ENCODE measurements at places on chromosomes 7 and 10.
A peak's percentile ranks its signal among the peaks of the same experiment; 100 is the strongest.

GRCh38 chr10:7411671-7412128, 866 bp upstream of the SFMBT2 start:
- no peak for DNase-seq

DNA sequence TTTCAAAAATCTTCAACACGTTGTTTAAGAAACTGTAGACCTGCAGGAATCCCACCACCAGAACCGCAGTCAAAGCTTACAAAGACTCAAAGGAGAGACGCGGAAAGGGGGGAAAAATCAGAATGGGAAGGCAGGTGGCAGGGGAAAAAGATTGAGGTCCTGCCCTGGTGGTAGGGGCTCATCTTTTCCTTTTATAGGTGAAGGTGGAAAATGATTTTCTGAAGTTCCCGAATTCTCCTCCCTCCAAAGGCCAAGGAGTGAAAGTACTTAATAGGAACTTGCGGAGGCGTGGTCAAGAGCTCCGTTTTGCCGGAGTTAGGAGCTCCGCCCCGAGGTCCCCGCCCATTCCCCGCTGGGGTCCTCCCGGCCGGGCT, 724 bp downstream of the BBIP1 start:
- peak; percentile 93 for DNase-seq

- DNase-seq: peak; percentile 47
These were observed 204.6 kb downstream of the HDAC9 start for GRCh38 chr7:18700147-18700546.

GRCh38 chr7:136857573-136857972, 10.9 kb upstream of the CHRM2 start:
- no peak for DNase-seq

DNA sequence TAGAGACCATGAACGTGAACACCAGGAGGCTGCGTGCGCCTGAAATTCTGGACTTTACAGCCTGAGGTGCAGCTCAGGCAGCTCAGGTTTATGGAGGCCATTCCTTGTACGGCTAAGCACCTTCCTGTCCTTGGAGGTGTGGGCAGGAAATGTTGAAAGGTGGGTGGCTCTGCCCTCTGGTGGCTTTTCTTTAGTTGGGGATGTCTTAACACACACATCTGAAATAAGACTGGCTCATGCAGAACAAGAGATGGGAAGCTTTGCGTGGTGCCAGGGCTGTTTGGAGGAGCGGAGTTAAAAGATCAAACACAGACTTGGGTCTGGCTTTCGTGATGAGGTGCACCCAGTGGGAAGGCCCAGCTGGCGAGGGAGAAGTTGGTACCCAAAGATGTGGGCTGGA, 64.1 kb downstream of the DOCK1 start:
- no peak for DNase-seq
